ENCODE measurements at places on chromosomes 2 and 18.

GRCh38 chr2:204881655-204882054 lies 336.4 kb downstream of the PARD3B start:
- DNase-seq = no peak

DNA sequence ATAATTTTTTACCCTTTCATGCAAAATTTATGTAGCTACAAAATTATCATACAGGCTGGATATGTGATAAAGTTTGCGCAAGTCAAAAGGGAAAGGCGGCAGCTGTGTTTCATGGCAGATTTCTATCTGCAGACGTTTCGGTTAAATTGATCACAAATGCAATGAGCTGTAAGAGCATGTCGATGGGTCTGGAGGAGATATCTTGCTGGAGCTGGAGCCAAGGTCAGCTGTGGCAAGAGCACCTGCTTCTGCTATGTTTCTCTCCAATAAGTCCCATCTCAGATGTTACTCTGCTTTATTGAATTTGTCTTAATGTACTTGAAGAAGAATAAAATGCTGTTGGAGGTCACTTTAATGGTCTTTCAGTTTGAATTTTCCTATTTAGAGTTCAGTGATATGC lies 749.7 kb downstream of the CNTNAP5 start:
- DNase-seq = no peak

GRCh38 chr2:190627448-190628412 lies 21.2 kb upstream of the NAB1 start:
- DNase-seq = no peak

GRCh38 chr2:239318790-239319661 lies 81.8 kb downstream of the HDAC4 start:
- peak; percentile 12 for DNase-seq

DNA sequence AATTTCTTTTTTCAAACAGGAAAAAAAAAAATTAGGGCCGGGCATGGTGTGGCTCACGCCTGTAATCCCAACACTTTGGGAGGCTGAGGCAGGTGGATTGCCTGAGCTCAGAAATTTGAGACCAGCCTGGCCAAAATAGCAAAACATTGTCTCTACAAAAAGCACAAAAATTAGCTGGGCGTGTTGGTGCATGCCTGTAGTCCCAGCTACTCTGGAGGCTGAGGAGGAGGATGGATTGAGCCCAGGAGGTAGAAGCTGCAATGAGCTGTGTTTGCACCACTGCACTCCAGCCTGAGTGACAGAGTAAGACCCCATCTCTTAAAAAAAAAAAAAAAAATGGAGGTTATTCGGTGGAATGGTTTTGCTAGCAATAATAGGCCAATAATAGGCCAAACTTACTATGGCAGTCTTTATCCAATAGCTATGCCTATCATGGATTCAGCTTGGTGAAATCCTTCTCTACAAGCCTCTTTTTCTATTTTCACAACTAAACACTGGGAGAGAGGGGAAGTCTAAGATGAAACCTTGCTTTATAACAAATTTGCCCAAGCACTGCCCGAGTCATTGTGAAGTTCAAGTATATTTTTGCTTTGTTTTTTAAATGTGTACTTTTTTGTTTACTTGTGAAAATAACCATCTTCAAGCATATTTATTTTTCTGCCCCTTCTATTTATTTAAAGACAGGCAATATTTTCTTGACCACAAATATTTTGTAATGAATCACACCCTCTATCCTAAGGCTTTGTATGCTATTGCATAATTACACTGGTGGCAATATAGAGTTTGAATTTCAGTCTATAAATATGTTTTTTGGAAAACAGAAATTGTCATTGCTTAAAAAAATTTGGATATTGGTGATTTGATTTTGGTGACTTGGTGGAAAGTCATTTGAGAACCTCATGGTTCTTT lies 20.0 kb upstream of the KYNU start:
- DNase-seq = no peak

- no peak for DNase-seq
Measured at GRCh38 chr2:84427235-84428138, 31.6 kb downstream of the SUCLG1 start.

DNA sequence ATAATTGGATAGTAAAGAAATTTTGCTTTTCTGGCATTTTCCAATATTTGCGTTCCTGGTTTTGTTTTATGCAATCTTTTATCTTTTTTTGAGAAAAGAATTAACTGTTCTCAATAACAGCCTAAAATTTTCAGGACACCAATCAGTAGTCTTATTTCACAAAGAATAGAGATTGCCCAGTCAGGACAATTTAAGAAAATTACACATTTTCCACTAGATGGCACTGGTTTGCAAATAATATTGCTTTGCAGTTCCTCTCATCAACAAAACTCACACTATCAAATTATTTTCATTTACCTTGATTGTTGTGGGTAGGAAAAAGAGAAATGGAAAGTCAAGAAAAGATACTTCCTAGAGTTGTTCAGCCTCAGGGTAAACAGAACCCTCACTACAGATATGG lies 2.4 kb upstream of the RBM45 start:
- DNase-seq = no peak

DNA sequence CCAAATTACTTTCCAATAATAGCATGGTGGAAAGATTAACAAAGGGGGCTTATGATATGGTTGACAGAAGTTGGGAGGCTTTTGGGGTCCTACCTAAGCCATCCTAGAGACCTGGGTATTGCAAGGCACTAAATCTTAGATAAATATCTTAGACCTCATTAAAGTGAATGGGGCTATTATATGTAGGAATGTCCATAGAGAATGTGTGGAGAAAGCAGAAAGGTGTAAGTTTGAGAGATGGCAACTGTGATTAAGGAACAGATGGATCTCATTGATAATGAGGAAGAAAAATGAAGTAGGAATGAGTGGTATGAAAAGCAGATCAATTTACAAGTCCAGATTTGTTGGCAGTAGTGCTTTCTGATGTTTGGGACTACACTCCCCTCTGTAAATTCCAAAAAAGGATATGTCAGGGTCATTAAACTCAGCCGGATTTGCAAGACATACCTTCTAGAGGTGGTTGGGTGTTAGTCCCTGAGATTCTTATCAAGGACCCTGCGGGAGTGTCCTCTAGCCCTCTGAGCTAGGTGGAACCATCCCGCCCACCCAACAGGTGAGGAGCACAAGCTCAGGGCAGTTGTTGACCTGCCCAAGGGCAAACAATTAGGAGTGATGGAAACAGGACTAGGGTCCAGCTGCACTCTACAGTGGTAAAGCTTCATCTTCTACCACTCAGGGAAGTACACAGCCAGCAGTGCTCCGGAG lies 12.1 kb downstream of the TCF7L1 start:
- no peak for DNase-seq

DNA sequence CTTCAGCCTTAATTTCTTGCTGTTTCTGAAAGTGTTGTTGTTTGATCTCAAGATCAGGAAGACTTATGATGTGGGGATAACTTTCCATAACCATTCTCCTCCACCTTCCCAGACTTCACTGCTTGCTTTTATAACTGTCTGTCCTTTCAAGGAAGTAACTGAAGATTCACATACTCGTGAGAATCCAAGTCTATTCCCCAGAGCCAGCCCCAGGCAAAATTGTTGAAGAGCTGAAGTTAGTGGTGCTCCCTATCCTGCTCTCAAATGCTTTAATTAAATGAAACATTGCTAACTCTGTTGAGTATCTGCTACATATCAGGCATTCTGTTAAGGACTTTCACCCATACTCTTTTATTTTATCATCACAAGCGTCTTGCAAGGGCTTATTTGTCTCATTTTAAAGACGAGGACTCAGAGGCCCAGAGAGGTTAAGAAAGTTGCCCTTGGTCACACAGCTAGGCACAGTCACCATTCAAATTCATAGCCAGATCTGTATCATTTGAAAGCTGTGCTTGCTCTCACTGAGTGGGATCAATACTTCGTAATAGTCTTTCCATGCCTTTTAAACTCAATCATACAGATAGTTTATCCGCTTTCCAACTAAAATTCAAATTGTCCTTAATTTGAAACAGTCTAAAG lies 189.8 kb upstream of the TCF4 start:
- DNase-seq = no peak

GRCh38 chr2:72475246-72475645 lies 327.6 kb upstream of the CYP26B1 start:
- no peak for DNase-seq

DNA sequence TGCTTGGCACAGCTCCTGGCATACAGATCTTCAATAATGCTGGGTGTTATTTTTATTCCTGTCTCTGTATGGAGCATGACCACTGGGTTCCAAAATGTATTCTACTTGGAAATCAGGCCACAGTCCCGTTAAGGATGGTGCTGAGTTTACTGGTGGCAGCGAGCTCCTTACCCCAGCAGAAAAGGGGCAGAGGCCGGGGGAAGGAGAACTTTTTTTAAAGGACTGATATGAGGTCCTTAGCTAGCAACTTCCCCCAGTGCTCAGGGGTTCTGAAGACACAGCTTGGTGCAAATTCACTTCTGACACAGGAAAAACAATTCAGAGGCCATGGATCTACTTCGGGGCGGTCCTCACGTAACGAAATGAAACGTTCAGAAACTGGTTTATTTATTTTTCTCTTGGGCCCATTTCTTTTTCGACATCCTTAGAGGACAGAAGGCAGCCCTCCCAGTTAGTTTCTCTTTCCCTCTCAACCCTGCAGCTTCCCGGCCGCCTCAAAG lies 872 bp downstream of the RDH14 start:
- DNase-seq = no peak

GRCh38 chr2:44559108-44559507 lies 197.4 kb downstream of the CAMKMT start:
- no peak for DNase-seq

- DNase-seq = no peak
Measured at GRCh38 chr18:62214790-62215189, 27.7 kb downstream of the RELCH start.

DNA sequence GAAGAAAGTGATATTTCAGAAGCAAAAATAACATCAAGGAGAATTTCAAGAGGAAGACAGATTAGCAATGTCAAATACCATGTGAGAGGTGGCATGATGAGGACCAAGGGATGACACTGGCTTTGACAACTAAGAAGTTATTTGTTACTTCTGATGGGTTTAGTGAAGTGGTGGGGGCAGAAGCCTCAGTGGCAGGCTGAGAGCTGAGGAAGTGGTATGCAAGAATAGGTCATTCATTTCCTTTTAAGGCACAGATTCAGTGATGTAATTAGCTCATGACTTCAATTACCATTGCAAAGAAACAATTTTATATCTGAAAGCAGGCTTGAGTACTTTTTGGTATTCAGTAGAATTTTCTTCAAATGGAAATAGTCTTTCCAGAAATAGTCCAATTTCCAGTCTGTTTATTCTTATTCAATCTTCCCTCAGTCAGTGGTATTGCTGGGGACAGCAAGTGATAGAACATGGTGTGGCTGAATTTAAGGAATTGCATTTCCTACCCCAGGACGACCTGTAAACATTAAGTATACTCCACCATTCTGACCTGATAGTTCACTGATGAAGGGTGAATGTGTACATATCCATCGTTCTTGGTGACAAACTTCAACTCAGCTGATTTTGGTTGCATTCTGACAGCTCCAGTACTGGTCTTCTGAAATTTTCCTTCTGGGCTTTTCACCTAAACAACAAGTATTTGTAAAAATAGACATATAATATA lies 28.2 kb downstream of the GEMIN6 start:
- no peak for DNase-seq

DNA sequence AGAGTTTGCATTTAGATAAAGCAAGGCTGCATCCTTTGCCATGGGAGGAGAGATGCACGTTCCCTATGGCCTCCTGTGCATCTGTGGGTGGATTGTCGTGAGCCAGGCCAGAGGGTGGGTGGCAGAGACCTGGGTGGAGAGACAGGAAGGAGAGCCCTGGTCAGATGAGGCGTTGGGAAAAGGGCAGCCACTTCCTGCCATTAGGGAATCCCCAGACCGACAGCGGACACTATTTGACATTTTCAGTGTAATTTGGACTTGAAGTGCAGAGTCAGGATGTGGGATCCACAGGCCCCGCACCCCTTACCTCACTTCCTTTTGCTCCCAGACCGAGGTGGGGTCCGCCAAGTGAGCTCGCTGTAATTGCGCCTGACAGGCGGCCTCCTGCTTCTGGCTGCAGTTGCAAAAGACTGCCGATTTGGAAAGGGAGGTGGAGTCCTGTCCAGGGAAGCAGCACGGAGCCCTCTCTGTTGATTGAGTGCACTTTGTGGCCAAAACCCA lies 150.0 kb downstream of the DYSF start:
- DNase-seq = no peak

DNA sequence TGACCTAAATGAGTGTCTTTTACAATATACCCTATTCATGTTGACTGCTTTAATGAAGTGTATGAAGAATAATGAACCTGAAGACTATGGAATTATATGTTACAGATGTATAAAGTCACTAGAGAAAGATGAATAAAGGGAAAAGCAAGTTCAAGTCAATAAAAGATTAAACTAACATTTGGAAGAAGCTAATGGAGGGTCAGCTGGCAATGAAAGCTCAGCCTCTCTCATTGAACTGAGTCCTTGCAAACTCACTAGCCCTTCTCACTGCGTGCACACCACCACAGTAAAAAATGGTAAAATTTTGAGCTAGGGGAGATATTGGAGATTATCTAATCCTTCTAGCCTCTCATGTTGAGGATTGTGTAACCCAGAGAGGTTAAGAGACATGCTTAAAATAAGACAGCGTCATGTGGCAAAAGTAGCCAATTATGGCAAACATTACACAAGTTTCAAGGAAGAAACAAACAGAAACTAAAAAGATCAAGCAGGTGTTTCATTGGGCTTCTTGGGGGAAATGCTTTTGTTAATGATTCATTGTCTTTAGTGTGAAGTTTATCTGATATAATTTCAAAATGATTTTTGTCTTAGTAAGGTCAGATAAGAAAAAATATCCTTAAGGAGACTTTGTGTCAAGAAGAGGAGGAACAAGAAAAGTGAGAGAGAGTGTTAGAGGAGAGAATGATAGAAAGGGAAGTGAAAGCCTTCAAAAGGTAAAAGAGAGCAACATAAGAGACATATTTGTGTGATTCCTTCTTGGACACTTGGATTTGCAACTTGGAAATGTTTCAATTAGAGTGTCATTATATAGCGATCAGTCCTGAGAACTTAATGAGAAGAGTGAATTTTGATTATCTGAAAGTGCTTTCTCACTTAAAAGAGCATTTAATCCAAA lies 893.7 kb upstream of the FAM98A start:
- no peak for DNase-seq

DNA sequence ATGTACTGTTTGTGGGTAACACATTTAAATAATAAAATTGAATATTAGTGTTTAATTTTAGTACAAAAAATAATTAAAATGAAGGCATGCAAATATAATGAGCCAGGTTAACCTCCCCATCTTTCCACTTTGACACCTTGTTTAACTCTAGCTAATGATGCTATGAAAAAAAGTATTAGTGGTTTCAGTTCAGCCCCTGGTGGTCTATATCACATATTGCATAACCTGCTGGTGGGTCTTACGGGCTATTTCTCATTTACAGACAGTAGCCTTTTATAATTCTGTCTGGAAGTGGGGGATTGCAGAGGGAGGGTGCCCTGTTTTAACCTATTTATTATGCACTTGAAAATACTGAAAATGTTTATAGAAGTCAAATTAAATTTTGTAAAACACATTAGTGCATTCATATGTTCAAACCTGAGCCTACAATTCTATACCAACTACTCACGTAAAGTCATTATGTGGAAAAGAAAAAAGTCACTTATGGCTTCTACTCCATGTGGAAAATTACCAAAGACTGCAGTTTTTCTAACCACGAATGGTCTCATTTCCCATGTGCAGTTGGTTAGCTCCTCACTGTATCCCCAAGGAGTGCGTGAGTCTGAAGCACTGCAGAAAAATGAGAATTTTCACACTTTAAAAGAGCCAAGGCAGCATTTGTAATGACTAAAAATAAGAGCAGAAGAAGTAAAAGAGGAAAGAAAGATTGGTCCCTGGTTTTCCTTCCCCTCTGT lies 381.0 kb downstream of the MTX2 start:
- DNase-seq = no peak

- DNase-seq = no peak
Measured at GRCh38 chr18:69659142-69659651, 258.5 kb downstream of the DOK6 start.
